Left ventricle myocardium superior (tissue), 1 donor: ENCODE measurements at places on chromosomes 6 and 20. TPM values are rescaled to one million over a fixed set of nuclear protein-coding genes. Genes with fewer than 3 reads are reported as not detected.

RAET1G gene
- total RNA-seq: 0.32 TPM

GRCh38 chr6:49401063-49401462 is 62.0 kb downstream of the MMUT start:
- no peak for DNase-seq

DNA sequence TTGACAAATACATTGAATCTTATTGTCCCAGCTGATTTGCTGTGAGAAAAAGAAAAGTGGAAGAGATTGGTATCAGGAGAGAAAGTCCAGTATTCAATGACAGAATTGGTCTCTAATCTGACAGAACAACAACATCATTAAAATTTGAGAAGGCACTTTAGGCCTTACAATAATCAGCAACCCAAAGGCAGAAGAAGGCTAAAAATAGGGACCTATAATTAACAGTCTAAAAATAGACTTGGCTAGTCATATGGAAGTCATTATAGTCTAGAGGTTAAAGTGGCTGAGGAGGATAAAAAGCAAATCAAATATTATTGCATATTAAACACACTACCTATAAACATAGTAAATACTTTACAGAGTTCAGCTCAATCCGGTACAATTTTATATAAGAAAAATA is 393.6 kb upstream of the JAG1 start:
- DNase-seq: no peak

GRCh38 chr20:64226686-64227580 is 28.6 kb upstream of the PCMTD2 start:
- DNase-seq: peak; percentile 11

GRCh38 chr6:69311888-69312287 is 484.9 kb downstream of the LMBRD1 start:
- no peak for DNase-seq
